ENCODE measurements at places on chromosomes 12 and 14.

GRCh38 chr14:61537563-61538463, 157.5 kb upstream of the HIF1A start:
- DNase-seq: no peak

GRCh38 chr12:27549236-27549800, 25.3 kb downstream of the PPFIBP1 start:
- no peak for DNase-seq

DNA sequence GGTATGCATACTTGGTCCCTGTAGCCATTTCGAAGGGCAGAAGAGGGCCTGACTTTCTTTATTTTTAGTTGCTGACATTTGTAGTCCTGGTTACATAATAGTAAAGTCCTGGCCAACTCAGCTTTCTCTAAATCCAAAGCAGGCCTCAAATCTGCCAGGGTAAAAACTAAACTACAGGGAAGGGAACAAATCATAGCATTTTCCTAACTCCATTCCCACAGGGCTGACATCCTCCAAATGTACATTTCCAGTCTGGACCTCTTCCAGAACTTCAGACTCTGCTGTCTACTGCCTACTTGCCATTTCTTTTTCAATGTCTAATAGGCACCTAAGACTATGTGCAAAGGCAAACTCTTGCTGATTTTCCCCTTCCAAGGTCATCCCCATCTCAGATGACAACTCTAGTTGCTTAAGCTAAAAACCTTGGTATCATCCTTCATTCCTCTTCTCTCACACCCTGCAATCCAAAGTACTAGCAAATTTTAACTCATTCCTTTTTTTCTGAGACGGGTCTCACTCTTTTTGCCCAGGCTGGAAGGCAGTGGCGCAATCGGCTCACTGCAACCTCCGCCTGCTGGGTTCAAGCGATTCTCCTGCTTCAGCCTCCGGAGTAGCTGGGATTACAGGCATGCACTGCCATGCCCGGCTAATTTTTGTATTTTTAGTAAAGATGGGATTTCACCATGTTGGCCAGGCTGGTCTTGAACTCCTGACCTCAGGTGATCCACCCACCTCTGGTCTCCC, 2.0 kb downstream of the DDIT3 start:
- no peak for DNase-seq

DNA sequence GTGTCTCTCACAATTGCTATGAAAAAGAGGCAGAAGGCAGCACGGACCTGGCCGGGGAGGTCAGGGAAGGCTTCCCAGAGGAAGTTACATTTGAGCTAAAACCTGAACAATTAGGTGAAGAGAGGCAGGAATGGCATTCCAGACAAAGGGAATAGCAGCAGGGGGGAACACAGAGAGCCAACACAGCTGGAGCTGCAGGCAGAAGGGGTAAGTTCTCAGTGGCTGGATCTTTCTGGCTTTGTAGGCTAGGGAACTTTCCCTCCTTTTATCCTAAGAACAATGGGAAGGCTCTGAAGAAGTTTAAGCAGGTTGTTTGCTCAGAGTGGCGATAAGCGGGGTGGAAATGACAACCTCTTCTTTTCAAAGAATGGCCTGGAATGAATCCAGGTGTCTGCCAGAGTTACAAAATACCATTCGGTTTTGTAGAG, 100.0 kb downstream of the PRIMA1 start:
- no peak for DNase-seq

DNA sequence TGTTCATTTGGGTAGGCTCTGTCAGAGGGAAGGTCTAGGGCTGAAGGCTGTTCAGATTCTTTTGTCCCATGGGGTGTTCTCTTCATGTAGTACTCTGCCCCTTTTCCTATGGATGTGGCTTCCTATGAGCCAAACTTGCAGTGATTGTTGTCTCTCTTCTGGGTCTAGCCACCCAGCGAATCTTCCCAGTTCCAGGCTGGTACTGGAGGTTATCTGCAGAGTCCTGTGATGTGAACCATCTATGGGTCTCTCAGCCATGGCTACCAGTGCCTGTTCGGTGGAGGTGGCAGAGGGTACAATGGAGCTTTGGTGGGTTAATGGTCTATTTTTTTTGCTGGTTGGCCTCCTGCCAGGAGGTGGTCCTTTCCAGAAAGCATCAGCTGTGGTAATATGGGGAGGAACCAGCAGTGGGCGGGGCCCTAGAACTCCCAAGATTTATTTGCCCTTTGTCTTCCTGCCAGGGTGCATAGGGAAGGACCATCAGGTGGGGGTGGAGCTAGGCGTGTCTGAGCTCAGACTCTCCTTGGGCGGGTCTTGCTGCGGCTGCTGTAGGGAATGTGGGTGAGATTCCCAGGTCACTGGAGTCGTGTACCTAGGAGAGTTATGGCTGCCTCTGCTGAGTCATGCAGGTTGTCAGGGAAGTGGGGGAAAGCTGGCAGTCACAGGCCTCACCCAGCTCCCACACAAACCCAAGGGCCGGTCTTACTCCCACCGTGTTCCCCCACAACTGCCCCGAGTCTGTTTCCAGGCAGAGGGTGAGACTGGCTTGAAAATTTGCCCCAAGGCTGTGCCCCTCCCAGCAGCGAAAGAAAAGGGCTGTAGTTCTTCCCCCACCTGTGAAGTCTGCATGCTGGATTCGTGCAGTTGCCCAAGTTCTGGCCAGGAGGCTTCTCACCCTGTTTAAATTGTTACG, 17.5 kb downstream of the MTRFR start:
- no peak for DNase-seq

GRCh38 chr14:68464711-68465110, 328.2 kb downstream of the ZFP36L1 start:
- no peak for DNase-seq

DNA sequence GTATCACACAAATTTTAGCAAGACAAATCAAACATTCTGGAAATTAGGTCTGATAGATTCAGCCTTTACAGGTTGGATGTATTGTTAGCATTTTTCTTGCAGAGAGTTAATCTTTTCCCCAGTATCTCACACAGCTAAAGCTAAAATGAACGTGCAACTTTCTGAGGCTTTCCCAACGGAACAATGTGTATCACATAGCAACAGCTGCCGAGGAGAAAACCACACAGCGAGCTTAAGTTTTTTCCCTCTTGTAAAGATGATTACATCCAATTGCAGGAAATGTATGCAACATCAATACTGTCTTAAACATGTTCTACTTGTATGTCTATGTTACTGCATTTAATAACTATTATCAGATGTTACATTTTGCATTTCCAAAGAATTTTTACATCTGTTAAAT, 182.2 kb downstream of the CCDC59 start:
- no peak for DNase-seq

DNA sequence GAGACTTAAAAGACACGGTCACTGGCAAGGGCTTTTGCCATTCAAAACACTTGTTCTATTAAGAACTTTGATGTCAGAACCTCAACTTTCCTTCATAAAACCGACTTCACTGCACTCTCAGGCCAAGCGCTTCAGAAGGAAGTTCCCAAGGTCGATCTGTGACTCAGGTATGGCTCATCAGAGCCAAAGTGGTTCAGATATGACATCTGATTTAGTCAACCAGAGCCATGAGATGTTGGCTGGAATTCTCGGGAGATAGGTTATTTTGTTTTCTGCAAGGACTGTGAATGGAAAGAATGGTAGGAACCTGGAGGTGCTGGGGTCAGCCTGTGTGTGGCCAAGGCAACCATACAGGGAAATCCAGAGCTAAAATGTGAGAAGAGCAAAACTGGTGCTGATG, 445.6 kb downstream of the GLT1D1 start:
- DNase-seq: no peak

- DNase-seq: peak; percentile 85
These were observed 480 bp downstream of the SCAF11 start for GRCh38 chr12:45989721-45990467.

GRCh38 chr12:40474630-40475029, 217.6 kb upstream of the CNTN1 start:
- no peak for DNase-seq

- DNase-seq: no peak
These were observed 1061.8 kb upstream of the SEL1L start for GRCh38 chr14:82595466-82595865.

DNA sequence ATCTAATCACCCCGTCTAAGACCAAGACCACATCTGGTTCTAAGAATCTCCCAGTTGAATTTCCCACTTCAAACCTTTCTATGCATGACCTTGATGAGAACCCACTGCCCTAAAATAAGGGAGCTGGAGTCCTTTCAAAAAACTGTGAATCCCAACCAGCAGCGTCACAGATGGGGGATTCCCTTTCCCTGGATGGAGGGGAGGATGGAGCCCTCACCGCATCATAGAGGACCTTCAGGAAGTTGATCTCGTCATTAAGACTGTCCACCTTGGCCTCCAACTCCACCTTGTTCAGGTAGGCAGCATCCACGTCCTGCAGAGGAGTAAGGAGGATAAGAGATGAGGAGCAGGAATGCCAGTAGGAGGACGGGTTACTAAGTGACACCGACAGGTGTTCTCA, 4.8 kb downstream of the KRT4 start:
- DNase-seq: no peak

GRCh38 chr12:6253278-6253677, 53.1 kb downstream of the CD9 start:
- DNase-seq: no peak

DNA sequence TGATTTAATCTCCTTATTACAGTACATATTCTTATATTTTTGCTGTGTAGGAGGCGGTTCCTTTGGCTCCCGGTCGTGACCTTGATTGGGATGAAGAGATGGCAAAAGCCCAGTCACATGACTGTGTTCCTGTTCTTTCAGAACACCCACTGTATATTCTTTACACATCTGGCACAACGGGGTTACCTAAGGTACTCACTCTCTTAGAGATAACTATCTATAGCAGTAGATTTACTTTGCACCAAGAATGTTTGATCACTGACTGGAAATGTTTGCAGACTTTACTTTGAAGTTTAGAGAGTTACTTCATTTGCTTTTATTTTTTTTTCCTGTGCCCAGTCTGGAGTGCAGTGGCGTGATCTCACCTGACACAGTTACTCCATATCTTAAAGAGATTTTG, 65.2 kb downstream of the ACSS3 start:
- no peak for DNase-seq

DNA sequence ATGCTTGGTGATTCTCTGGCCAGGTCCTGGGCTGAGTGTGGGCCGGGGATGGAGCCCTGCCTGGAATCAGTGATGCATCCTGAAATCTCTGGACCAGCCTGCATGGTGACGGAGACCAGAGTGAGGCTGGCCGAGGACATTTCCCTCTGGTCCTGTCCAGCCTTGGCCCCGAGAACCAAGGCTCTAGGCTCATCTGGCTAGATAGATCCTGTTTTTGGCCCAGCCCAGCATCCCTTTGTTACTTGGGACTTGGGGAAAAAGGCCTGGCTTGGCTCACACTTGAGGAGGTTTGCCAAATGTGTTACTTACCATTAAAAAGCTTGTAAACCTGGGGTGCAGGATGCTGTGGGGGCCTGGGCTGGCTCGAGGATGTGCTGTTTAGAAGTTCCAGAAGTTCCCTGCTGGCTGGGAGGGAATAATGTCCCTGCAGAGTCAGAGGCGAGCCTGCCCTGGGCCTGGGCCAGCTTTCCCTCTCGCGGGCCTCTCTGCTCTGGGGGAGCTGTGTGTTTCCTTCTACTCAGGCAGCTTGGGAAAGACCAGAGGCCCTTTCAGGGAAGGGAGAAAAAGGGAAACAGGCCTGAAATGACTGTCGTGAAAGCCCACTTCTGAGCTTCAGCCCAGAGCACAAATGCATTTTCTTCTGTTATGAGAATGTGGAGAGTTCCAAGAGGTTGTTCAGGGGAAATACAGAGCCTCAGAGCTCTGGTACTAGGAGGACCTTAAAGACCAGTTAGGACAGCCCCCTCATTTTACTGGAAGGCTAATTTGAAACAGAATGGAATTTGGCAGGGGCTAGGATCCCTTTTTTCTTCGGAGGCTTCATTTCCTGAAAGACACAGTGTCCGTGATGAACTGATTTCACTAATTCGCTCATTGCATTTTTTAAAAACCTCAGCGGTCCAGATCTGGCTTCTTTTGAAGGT, 47.2 kb upstream of the CTDSP2 start:
- peak; percentile 97 for DNase-seq

GRCh38 chr14:100851586-100851916, 25.6 kb downstream of the MEG3 start:
- no peak for DNase-seq

GRCh38 chr12:69936214-69936731, 111.2 kb downstream of the MYRFL start:
- DNase-seq: no peak

- DNase-seq: no peak
These were observed 22.2 kb downstream of the MANSC1 start for GRCh38 chr12:12327802-12328201.

DNA sequence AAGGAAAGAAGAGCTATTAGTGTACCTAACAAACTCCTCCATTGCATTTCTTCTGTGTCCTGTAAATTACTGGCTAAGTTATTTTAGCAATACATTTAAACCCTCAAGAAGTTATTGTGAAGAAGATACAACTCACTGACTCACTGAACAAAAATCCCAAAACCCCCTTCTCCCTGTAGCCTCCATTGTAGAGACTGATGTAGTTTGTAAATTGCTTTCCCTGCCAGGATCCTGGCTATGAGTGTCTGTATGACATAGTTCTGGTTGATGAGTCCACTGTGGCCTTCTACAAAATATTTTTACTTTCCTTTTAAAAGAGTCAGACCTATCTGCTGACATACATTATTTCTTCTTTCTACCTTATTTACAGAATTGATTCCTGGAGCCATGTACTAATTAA, 155.6 kb downstream of the SLC6A15 start:
- DNase-seq: no peak

GRCh38 chr12:62575036-62575435, 108.4 kb downstream of the MON2 start:
- no peak for DNase-seq

GRCh38 chr14:89198544-89199329, 218.3 kb downstream of the FOXN3 start:
- no peak for DNase-seq

DNA sequence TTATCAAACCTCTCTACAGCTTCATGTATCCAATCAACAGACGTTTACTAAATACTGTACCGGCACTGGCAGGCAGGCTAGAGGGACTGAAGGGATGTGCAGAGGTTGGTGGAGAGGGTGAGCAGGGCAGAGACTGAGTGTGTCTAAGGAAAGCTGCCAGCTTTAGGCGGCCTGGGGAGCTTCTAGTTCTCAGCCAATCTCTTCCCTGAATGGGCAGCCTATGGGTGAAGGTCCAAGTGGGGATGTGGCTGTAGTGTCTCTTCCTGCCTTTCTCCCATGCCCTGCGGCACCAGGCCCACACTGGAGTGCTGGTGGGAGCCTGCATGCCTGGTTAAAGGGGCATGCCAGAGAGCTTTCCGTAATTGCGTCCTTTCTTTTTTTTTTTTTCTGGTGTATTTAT, 239.8 kb downstream of the CACNA1C start:
- DNase-seq: no peak
